ENCODE measurements at places on chromosomes 2 and 18.
A peak's percentile ranks its signal among the peaks of the same experiment; 100 is the strongest.

- DNase-seq: peak; percentile 42
Measured at GRCh38 chr18:27685807-27686412, 491.0 kb downstream of the CDH2 start.

DNA sequence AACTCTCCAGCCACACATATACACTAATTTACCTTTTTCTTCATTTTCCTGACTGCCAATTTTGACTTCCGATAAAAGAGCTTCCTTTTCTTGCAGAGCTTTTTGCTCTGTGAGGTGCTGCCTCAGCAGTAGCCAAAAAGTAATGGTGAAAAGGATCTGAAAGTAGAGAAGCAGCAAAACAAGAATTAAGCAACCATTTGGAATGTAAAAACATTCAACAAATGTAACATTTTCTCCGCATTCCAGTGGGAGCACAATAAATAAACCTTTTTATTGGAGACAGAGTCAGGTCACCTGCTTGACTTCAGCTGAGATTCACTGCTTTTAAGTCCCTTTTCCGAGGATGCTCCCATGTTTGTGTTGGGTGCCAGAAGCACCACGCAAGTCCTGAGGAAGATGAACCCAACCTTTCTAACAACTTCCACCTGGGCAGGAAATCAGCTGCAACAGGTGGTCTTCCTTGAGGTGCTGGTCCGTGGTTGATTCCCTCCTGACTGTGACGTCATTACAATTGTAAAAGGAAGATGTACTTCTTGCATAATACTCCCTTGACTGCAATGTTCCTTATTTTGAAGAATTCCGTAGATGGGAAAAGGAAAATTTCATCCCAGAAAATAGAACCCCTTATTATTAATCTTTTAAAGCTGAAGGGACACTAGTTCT is 265.5 kb downstream of the NAPG start:
- DNase-seq: no peak

- no peak for DNase-seq
Measured at GRCh38 chr18:46297621-46298020, 193.4 kb downstream of the HAUS1 start.

GRCh38 chr2:212592695-212593094 is 54.1 kb upstream of the ERBB4 start:
- DNase-seq: no peak

- DNase-seq: no peak
Measured at GRCh38 chr2:161725297-161725696, 101.1 kb downstream of the SLC4A10 start.

DNA sequence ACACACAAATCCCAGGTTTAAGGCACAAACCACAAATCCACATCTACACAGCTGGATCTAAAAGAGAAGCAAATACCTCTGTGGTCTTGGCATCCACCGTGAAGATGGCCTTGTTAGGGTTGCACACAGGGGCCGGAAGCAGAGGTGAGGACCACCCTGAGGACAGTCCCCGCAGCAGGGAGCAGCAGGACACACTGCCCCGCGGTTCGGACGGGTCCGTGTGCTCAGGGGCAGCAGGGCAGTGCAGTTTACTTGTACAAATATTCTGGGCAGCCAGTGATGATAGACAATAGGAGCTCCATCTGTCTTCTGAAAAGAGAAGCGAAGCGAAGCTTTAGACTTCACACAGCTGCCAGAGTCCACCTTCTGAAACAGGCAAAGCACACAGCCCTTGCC is 8.8 kb downstream of the PASK start:
- DNase-seq: no peak

DNA sequence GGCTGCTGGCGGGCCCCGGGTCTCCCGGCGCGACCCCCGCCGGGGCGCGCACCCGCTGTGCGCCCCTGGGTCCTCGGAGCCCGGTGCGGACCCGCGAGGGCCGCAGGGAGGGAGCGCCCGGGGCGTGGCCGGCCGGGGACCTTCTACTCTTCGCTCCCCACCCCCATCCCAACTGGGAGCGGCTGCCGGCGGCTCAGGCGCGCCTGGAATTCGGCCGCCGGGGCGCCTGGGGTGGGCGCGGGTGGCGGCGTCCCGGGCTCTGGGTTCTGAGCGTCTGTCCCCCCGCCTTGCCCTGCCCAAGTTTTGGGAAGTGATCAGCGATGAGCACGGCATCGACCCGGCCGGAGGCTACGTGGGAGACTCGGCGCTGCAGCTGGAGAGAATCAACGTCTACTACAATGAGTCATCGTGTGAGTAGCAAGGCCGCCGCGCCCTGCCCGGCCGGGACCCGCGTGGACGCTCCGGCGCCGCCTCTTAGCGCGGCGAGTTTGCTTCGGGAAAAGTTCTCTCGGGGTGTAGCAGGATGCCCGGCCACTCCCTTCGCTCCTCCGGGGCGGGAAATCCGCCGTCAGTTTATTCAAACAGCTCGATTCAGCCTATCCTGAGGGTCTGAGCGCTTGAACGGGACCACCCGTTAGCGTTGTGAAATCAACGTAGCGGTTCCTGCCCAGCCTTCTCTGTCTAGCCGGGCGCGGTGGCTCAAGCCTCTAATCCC is 502 bp downstream of the TUBB6 start:
- peak; percentile 92 for DNase-seq

DNA sequence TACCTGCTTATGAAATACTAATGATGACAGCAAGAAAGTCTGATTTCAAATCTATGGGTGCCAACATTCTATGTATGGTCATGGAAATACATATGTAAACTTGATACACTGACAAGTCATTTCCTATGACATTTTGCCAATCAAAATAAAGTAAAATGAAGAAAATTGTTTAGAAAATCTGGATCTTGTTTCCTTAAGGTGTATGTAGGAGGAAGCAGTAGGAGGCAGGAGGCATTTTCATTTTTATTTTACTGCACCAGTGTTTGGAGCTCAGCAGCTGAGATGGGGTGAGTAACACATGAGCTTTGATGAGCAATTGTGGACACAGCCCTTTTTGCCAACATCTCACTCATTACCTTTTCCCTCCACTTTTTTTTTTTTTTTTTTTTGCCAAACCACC is 167.0 kb downstream of the AFF3 start:
- DNase-seq: peak; percentile 31

GRCh38 chr2:147275943-147276342 is 568.9 kb upstream of the ACVR2A start:
- no peak for DNase-seq

GRCh38 chr18:7954238-7954637 is 387.1 kb downstream of the PTPRM start:
- no peak for DNase-seq

GRCh38 chr2:180184506-180184905 is 177.4 kb upstream of the CWC22 start:
- DNase-seq: peak; percentile 81

- no peak for DNase-seq
Measured at GRCh38 chr18:42192251-42193248, 237.5 kb downstream of the PIK3C3 start.

GRCh38 chr2:27170581-27171337 is 22.0 kb downstream of the TCF23 start:
- no peak for DNase-seq

DNA sequence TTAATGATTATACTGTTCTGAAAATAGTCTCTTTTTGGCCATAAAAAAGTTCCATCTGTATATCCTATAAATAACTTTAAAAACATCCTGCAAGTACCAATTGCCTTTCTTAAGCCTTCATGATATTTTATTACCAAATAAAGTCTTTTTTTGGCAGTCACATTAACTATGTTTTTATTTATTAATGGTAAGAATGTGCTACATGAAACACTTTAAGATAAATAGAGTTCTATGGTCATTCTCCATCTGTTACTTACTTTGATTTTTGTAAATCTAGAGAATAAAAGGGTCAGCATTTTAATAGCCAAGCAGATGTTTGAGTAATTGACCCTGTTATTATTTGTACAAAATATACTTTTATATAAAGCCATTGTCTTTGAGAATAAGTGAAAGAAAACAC is 52.6 kb downstream of the LCLAT1 start:
- DNase-seq: no peak

DNA sequence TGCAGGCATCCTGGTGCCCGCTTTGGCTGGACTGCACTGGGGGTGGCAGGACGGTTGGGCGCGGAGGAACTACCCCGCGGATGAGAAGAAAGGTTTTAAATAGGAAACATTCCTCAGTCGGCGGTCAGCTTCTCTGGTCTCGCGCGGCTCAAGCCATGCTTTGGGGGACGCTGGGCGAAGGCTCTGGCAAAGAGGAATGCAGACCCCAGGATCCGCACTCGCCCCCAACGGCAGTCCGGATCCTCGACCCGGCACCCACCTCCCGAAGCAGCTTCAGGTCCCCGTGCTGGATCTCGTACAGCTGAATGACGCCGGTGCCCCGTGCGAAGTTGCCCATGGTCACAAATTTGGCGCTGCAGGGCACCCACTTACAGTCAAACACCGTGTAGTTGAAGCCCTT is 686 bp upstream of the PNO1 start:
- peak; percentile 17 for DNase-seq

DNA sequence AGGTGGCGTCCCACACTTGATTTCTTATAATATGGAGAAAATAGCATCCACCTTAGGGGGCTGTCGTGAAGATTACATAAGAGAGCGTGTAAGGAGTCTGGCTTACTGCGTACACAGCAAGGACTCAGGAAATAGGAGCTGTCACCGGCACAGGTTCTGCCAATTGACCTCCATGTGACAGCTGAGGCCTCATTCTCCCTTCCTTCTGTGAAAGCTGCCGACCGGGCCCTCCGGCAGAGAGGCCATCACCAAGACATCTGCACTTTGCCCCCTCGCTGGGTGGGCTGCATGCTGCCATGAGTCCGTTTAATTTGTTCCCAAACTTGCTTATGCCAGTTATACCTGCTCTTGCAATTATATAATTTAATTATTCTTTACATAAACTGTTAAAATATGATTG is 27.7 kb downstream of the HS1BP3 start:
- no peak for DNase-seq

DNA sequence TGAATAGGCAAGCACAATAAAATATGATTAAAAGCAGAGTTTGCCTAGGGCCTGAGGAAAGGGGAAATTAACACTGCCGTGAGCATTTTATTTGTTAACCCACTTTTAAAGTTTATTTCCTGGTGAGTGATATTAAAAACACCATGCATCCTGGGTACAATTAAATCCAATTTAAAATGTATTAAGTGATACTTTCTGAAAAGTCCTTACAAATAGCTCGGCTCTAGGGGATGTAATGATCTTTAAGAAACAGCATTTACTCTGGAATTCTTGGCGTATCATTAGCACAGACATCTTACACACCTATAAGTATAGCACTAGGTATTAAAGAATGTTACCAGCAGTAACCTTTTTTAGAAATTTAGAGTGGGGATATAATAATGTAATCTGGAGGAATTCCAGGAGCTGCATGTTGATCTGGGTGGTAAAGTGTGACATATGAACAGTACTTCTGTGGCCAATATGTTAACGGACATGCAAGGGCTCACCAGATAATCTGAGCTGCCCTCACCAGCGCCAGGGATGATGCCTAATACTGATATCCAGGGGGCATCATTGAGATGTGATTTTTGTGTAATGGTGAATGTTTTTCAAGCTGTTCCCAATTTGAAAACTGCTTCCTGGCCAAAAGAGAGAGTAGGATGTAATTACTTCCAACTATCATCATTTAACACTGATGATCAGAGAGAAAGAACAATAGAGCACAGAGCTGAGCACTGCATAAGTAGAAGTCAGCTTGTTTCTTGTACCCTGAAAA is 235.9 kb downstream of the DSEL start:
- no peak for DNase-seq

DNA sequence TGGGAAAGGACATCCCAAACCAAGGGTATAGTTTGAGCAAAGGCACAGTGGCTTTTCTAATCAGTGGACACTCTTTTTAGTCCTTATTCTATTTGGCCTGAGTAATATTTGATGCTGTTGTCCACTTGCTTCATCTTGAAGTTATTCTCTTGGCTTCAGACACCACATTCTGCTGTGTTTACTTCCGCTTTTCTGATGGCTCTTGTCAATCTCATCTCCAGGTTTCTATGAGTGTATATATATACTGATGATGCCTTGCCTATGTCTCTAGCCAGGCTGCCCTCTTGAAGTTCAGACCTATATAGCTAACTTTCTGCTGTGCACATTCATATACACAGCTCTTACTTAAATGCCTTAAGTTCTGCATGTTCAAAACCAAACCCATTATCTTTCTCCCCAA is 83.1 kb downstream of the EFEMP1 start:
- DNase-seq: no peak

- peak; percentile 84 for DNase-seq
Measured at GRCh38 chr2:39620067-39620466, 45.6 kb upstream of the TMEM178A start.

GRCh38 chr18:44828080-44828479 is 147.4 kb downstream of the SETBP1 start:
- DNase-seq: no peak

- peak; percentile 10 for DNase-seq
Measured at GRCh38 chr2:138503087-138503442, 1.5 kb downstream of the SPOPL start.

GRCh38 chr2:12718711-12719399 is 2.1 kb downstream of the TRIB2 start:
- peak; percentile 30 for DNase-seq

GRCh38 chr2:111208639-111209038 is 87.9 kb downstream of the BCL2L11 start:
- DNase-seq: no peak

GRCh38 chr2:120275617-120276400 is 23.2 kb downstream of the RALB start:
- no peak for DNase-seq

GRCh38 chr2:7180638-7181370 is 263.6 kb downstream of the RNF144A start:
- DNase-seq: peak; percentile 31

- no peak for DNase-seq
Measured at GRCh38 chr2:132873738-132874137, 203.7 kb upstream of the LYPD1 start.

DNA sequence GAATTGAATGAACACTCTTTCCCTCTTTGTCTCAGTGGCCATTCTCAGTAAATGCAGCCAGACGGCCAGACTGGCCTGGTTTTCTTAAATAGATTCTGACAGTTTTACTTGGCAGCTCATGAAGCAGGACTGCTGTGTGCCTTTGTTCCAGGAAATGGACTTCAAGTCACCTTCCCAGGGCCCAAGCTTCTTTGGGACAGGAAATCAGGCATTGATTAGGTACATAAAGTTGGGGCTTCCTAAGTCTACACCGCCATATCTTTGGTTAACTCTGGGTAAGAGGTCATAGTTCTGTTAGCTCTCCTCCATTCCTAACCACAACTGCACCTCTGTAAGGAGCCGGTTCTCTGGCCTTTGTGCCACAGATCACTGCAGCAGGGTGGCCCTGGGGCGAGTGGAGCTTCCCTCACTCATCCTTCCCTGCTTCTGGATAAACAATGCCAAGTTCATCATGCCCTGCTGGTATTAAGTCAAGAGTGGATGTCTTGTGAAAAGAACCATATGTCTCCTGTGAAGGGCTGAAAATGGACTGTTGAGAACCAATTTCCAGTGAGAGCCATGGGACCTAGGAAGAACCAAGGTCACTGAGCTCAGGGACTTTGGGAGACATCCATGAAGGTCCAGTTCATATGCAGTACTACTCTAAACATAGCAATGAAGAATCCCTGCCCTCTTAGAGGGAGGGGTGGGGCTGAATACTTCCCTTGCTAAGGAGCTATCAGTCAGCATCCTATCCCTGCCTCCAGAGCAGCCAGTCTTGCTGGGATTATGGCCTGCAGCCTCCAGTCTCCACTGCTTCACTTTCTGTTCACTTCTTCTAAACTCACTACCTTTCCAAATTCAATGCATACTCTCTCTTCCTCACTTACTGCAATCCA is 122.6 kb upstream of the XPO1 start:
- DNase-seq: no peak
